ENCODE measurements at places on chromosomes 4 and X. TPM values are rescaled to one million over a fixed set of nuclear protein-coding genes. Genes with fewer than 3 reads are reported as not detected.

DNA sequence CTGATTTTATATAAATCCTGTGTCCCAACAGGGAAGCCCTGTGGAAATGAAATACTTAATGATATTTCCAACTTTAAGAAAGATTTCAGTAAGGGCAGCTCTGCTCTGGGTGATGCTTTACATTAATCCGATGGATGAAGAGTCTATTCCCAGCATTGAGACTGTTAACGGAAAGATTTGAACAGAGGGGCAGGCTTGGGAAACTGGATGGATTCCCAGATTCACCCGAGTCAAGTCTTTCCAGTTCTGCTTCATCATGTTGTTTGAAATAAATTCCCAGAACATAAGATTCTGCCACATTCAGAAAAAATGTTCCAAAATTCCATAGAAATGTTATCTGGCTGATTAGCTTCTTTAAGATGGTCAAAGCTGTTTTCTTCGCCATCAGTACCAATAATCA, 246.0 kb downstream of the FBXW7 start:
- DNase-seq = no peak

The BCAP31 gene
- 192 TPM for polyA plus RNA-seq

DNA sequence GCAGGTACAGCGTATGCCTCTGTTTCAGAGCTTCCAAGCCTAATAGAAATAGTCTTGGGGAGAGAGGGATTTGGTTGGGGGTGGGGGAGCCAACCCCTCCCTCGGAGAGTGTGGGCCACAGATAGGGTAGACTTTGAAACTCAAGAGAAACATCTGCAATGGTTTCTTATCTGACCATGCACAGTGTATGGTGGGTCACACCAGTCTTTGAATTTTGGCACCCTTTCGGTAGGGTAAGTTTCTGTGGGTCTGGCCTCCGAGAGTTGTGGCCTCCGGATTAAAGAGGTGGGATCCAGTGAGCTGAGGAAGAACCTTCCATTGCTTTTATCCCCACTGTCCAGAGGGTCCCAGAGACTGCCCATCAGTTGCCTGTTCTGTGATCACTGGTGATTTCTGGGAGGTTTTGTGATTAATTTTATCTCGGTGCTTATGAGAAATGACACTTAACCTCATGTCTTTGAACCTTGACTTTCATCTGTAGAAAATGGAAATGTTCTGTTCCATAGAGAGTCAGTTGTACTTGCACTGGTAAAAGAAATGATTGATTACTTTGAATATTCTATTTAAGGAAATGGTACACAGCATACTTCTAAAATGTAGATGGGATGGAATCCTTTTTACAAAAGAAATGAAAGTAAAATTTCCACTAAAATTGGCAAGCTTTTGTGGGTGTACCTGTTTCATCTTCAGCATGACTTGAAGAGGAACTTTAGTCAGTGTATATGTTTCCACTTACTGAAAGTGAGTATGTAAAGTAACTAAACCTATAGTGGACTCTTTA, 62.7 kb downstream of the TMEM131L start:
- DNase-seq = no peak

The PLAC8 gene
- 3.4 TPM for polyA plus RNA-seq

- no peak for DNase-seq
Measured at GRCh38 chrX:86066998-86067397, 19.6 kb upstream of the CHM start.

DNA sequence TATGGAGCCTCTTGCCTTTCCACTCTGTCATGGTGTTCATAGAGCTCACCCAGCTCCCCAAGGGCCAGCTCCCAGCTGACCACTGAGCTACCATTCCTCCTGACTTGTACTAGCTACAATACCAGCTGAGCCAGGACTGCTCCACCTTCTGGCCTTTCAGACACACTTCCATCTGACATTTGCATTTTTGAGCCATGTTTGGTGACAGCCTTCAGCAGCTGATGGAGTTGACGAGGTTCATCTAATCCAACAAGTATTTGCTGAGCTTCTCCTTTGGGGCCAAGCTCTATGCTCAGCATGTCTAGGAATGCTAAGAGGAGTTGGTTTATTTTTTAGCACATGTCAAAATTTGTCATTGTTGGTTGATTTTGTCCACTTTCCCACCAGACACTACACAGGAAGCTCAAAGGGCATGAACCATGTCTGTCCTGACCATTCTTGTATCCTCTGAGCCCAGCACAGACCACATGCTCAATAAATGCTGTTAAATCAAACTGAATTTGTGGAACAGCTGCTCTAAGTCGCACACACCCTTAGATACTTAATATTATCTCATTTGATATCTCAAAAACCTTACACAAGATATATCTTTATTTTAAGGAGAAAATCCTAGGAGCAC, 142.6 kb upstream of the PPARGC1A start:
- no peak for DNase-seq

DNA sequence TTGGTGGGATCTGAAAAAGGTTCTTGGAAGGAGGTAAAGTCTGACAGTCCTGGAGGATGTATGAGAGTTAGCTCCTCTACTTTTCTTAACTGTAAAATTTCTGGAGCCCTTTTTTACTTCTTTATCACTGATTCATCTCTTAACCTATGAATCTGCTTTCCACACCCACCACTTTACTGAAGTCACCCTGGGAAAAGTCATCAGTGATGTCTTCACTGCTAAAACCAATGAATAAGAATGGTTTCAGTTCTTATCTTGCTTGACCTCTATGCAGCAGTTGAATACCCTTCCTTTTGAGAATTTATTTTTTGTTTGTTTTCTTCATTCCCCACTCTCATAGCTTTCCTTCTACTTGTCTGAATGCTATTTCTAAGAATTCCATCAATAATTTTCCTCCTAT, 80.0 kb downstream of the AREG start:
- no peak for DNase-seq

DNA sequence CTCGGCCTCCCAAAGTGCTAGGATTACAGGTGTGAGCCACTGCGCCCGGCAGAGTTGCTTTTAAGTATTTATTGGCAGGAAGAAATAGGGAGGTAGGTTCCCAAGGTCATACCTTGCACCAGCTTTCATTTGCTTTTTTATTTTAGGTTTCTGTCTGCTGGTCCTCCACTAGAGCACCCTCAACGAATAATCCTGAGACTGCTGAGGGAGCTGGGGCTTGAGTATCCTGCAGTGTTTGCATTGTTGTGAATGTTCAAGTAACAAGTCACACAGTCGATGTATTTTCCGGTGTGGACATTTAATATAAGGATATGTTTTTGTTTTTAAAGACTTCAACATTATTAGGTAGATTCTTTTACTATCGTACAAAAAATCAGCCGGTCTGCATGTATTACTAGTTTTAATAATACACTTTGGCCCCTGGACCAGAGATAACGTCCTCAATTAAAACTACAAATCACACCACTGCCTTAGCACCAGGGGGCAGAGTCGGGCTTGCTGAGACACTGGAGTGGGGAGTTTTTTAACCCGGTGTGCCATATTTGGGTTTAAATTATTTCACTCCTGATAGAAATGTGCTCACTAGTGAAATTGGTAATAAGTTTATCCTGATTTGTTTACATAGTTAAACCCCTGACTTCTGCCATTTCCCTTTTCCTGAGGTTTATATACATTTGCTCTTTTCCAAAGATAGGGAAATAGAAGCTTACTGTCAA, 11.6 kb downstream of the SMIM20 start:
- DNase-seq = no peak

All from left renal cortex interstitium (tissue), 4 donors.